ENCODE measurements at places on chromosomes 6 and 20.

- no peak for DNase-seq
These were observed 154.2 kb upstream of the RNF24 start for GRCh38 chr20:4169360-4170190.

GRCh38 chr6:84072442-84072997, 38.9 kb downstream of the MRAP2 start:
- no peak for DNase-seq

DNA sequence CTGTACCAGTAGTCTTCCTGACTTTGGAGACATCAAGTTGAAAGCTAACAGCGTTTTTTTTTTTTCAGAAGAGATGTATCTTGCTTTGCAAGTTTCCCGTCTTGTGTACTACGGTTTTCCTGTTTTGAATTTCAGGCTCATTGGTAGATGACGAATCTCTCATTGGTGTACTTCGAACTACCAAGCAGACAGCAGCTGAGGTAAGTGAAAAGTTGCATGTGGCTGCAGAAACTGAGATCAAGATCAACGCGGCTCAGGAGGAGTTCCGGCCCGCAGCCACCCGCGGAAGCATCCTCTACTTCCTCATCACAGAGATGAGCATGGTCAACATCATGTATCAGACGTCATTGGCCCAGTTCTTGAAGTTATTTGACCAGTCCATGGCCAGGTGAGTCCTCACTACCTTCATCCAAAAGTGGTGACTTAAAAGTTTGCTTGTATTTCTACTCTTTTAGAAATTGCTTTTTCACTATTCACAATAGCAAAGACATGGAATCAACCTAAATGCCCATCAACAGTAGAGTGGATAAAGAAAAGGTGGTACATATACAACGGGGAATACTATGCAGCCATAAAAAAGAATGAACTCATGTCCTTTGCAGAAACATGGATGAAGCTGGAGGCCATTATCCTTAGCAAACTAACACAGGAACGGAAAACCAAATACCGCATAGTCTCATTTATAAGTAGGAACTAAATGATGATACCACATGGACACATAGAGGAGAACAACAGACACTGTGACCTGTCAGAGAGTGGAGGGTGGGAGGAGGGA, 110.6 kb upstream of the GLP1R start:
- DNase-seq: no peak

GRCh38 chr6:50362706-50363105, 313.0 kb upstream of the DEFB112 start:
- DNase-seq: no peak

GRCh38 chr6:107624541-107624940, 134.6 kb downstream of the SOBP start:
- DNase-seq: no peak

DNA sequence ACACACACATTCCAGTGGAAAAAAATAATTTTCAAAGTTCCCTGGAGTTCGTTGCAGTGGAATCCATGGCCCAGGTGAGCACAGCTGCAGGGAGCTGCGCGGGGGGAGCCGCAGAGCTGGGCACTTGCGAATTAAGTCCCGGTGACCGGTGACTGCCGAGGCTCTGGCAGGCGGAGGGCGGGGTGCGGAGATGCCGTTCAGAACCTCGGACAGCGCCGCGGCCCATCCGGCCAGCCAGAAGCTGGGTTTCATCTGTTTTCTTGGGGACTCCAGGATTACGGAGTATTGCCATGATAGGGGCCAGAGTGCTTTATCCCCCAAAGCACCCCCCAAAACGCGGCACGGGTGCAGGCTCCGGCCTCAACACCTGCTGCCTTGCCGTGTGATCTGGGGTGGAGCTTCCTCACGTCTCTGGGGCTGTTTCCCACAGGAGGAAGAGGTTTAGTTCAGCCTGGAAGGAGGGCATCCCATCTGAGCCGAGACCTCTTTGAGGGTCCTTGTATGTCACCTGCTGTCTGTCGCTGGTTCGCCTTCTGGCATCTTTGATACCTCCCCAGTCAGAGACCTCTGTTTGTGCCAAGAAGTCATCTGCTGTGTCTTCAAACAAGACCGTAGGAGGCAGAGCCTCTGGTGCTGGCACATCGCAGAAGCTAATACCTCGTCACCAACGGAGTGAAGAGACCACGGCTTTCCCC, 99.4 kb downstream of the YTHDF1 start:
- no peak for DNase-seq

DNA sequence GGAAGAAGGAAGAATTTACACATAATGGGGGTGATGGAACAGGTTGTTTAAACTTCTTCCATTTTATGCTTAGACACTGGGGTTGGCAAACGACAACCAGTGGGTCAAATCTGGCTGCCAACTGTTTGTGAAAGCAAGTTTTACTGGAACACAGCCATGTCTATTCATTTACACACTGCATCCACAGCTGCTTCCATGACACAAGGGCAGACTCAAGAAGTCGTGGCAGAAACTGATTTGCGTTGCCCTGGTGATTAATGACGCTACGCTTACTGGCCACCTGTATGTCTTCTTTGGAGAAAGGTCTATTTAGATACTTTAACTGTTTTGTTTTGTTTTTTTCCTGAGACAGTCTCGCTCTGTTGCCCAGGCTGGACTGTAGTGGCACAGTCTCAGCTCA, 19.0 kb downstream of the CTCFL start:
- DNase-seq: peak; percentile 66

DNA sequence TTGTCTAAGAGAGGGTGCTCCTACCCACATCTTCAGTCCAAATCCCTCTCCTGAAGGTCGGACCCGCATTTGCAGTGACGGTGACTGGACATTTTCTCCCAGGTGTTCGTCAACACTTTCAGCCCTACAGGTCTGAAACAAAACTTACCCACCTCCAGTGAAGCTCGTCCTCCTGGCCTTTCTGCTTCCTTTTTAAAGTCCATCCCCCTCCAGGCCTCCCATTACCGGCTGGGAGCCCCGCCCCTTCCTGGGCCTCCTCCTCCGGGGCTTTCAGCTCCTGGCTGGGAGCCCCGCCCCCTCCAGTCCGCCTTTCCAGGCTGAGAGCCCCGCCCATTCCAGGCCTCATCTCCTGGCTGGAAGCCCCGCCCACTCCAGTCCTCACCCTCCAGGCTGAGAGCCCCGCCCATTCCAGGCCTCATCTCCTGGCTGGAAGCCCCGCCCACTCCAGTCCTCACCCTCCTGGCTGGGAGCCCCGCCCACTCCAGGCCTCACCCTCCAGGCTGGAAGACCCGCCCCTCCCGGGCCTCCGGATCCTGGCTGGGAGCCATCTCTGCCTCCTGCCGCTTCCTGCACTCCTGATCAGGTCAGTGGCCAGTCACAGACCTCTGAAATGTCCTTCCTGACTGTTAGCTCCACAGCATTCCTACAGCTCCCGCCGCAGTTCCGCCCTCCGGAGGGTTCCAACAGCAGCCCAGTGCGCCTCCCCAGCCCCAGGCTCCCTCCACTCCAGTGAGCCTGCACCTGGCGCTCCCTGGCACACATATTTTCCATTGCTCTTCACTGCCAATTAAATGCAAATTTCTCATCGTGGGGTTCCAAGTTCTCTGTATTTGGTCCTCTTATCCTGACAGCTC, 98.5 kb downstream of the LY86 start:
- DNase-seq: peak; percentile 100

- DNase-seq: no peak
These were observed 70.4 kb downstream of the BACH2 start for GRCh38 chr6:90226257-90226656.

DNA sequence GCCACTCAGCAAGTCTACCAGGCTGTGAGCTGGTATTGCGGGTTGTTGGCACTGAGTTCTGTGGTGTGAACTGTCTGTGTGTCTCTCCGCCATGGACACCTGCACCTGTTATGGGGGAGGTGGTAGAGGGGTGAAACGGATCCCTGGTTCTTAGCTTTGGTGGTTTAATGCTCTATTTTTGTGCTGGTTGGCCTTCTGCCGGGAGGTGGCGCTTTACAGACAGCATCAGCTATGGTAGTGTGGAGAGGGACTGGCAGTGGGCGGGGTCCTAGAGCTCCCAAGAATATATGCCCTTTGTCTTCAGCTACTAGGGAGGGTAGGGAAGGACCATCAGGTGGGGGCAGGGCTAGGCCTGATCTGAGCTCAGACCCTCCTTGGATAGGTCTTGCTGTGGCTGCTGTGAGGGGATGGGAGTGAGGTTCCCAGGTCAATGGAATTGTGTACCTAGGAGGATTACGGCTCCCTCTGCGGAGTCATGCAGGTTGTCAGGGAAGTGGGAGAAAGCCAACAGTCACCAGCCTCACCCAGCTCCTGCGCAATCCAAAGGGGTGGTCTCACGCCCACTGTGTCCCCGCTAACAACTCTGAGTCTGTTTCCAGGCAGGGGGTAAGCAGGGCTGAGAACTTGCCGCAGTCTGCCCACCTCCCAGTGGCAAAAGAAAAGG, 154.3 kb downstream of the CCDC170 start:
- no peak for DNase-seq

DNA sequence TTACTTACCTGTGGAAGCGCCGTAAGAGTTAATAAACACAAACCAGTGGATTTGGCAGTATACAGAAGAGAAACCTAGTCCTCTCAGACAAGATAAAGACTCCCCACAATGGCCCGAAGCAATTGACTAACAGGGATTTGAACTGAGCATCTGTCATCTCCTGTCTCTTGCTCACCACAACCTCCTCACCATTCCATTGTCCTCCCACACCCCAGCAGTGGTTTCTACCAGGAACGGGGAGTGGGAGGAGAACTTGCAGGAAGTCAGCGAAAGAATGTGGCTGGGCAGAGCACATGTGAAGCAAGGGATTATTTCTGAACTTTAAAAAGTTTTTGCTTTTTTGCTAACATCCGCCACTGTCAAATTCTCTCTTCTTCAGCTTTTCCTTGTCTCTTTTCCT, 24.6 kb upstream of the TAAR1 start:
- DNase-seq: no peak

DNA sequence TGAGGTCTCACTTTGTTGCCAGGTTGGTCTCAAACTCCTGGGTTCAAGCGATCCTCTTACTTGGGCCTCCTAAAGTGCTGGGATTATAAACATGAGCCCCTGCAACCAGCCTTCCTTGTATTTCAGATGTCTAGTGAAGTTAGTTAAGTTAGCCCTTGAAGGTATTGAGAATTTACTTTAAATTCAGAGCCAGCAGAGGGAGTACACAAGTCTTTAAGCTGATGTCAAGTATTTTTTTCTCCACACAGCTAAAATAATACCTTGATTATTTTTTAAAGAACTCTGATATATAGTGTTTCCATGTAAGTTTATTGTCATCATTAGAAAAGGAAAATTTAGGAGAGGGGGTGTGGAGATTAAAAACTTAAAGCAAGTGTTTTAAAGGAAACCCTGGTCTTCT, 9.8 kb downstream of the FOXO3 start:
- no peak for DNase-seq

GRCh38 chr20:50654904-50655303, 36.4 kb downstream of the RIPOR3 start:
- no peak for DNase-seq

DNA sequence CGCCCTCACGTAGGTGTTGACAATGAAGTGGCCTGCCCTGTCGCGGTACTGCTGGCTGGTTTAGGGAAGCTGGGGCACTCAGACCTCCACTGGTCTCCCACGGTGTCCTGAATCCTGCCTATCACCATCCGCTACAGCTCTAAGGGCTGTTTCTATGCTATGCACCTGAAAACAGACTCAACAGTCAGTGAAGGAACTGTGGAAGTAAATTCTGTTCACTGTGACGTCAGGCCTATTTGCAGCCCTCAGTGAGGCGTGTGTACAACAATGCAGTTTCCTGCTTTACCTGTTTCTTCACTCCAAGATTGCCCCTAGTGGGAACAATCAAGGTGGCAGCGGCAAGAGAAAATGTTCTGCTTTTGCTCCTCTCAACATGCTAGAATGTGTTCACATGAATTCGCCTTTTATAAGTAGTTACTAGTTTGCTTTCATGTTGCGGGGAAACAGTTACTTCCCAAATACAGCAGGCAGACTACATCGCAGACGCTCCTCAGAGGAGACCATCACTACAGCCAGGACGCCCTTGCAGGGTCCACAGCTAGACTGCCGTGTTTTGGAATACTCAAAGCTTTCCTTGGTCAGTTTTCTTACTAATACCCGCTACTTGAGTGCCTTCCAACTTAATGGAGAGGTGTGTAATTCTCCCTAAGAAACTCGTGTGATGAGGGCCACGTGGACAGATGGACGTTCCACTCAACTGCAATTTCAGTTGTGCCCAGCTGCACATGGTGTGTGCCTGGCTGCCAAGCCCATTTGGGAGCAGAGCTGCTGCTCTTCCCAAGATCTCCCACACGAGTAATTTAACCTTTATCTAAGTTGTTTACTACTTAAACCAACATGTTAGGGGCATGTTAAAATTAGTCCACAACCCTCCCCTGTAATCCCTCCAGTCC, 25.4 kb downstream of the DIDO1 start:
- DNase-seq: no peak

GRCh38 chr6:116556065-116556464, 2.5 kb downstream of the CALHM4 start:
- no peak for DNase-seq

DNA sequence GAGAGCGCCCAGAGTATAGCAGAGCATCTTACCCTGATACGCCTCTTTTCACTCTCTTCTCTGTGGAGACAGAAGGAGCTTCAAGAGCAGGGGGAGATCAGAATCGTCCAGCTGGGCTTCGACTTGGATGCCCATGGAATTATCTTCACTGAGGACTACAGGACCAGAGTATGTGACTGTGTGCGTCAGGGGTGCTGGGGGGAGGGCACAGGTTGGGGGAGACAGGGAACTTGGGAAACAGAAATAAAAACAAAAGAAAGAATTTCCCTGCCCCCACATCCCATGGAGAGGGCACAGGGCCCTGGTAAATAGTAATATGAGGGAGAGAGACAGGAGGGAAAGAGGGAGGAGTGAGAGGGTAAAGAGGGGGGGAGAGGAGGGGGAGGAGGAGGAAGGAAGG, 3.0 kb upstream of the C4A start:
- DNase-seq: no peak

DNA sequence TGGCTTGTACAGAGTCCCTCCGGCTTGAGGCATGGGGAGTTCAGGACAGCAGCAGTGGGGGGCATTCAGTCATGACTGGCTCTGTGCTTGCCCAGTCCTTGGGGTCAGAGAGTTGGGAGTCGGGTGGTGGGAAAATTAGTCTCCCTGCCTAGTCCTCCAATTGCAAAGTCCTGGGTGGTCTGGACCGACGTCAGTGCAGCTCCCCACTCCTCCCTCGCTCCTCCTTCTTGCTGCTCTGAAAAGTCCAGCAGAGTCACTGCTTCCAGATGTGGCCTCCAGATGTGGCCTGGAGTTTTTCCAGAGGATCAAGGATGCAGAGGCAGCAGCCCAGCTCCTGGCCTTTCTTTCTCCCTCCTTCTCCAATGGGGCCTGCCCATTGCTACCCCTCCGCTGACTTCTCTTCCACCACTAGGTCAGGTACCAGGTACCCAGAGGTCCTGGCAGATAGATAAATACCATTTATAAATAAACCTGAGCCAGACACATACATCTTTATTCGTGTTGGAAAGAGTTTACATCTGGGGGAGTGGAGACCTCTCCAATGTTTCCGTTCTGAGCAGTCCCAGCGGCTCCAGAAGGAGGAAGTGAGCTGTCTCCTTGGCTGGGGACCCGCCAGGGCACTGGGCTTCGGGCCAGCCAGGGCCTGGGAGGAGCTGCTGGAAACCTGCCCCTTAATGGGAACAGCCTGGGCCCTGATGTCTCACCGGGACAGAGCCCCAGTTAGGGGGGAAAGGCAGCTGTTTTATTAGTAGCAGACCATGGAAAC, 49.0 kb upstream of the RNF24 start:
- DNase-seq: no peak
